NK-92 treated with Interleukin-12 subunit alpha and Interleukin-12 subunit beta, amount 100 ng/mL, for 24 hours (cell line): ENCODE measurements at places on chromosomes 5 and 9.

DNA sequence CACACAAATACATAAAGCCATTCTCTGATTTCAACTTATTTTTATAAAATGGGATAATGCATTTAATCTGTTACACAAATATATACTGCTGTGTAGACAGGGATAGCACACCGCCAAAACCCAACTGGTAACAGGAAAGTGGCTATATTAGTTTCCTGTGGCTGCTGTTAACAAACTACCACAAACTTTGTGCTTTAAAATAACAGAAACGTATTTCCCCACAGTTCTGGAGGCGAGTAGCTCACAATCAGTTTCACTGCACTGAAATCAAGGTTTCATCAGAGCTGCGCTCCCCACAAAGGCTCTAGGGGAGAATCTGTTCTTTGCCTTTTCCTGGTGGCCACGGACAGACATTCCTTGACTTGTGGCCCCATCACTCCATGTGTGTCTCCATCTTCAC lies 94.0 kb downstream of the MLLT3 start:
- DNase-seq: no peak

GRCh38 chr5:78791501-78792100 lies 143.0 kb upstream of the LHFPL2 start:
- no peak for DNase-seq

- no peak for DNase-seq
These were observed 29.3 kb downstream of the B4GALT1 start for GRCh38 chr9:33137781-33138264.

GRCh38 chr5:106894964-106895363 lies 775.8 kb downstream of the EFNA5 start:
- no peak for DNase-seq

DNA sequence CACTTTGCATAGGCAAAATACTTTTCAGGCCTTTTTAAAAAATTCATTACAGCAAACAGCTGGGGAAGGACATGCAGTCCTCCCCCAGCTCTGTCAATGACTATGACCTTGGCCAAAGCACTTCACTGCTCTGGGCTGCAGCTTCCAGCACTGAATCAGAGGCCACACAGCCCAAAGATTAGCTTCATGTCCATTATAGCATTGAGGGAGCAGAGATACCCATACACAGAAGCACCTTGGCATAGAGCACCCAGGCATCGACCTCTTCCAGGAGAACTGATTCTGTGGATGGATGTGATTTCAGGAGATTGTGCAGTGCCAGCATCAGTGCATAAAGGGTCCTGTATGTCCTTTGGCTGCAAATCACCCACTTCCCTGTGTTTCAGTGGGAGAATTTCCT lies 241.9 kb downstream of the MARCHF11 start:
- DNase-seq: no peak

DNA sequence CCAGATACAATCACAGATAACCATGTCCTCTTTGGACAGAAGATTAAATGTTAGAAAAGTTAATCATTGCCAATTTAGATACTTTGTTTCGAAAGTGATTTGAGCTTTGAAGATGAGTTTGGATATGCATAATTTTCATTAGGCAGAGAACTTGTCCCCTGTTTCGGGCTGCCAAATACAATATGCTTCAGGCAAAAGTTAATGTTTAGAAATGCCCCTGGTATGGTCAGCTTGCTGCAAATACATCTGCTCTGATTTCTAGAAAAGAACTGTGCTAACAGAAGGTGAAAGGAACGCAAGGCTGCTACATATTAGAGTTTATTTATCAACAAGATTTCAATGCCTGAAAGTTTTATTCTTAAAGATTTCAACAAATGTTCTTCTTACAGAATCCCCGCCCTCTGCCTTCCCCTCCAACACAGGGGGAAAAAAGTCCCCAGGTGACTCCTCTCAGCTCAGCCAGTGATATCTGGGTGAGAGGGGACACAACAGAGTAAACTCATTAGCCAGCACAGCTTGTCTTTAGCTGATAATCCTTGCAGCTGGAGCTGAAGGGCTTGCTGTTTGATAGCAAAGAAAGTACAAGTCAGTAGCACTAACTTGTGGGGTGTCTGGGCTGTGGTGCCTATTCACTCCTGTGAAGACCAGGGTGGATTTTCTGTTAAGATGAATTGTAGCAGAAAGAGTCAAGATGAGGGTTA lies 435.7 kb downstream of the DMAC1 start:
- DNase-seq: no peak
